T47D (cell line): ENCODE measurements at places on chromosomes 6 and 20.
A peak's percentile ranks its signal among the peaks of the same experiment; 100 is the strongest.

- DNase-seq: no peak
Measured at GRCh38 chr6:113696960-113697359, 160.2 kb upstream of the MARCKS start.

DNA sequence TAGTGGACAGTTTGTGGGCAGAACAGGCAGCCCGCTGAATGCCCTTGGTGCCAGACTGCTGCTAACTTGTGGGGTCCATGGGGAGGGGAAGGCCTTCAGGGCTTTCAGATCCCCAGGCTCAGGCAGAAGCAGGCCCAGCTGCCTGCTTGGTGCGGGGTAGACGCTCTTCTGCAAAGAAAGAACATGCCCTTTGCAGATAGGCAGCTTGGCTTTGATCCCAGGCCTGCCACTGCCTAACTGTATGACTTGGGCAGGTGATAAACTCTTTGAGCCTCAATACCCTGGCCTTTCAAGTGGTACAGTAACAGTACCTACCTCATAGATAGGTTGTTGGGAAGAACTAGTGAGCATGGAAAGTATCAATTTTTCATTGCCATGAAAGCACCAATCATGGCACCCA lies 28.4 kb downstream of the CHMP4B start:
- no peak for DNase-seq

DNA sequence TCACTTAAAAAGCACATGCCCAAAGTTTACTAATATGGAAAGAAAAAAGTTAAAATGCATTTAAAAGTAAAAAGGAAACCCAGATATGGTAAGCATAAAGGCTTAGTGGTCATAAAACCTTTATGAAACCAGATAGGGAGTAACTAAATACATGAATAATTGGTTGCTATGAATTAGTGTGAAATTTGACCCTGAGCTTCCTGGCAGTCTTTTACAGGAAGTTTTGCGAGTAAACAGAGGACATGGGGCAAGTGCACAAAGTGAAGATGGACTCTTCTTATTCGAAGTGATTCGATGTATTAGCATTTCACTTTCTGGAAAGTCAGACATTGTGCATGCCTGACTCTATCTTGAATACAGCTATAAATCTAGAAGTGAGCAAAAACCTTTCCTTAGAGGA lies 90.9 kb upstream of the MLIP start:
- no peak for DNase-seq

DNA sequence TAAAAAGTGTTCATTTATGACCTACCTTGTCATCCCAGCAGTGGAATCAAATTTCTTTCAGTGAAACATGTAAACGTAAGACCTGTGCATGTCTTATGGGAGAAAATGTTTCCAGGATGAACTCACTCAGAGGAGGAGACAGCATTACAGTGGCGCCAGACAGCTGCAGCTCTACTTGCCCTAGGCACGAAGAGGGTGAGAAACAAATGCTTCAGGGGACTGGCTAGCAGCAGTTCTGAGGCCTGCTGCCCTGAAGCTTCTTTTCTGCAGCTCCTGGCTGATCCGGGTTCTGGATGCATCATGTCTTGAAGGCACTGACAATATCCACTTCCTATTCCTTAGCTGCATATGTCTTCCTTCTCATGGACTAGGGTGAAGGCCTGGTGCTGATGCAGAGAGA lies 120.2 kb downstream of the QRSL1 start:
- no peak for DNase-seq

- no peak for DNase-seq
Measured at GRCh38 chr20:5780846-5781217, 30.6 kb downstream of the SHLD1 start.

GRCh38 chr6:1678201-1678600 lies 68.5 kb downstream of the FOXC1 start:
- no peak for DNase-seq

- no peak for DNase-seq
Measured at GRCh38 chr6:13495818-13496217, 8.4 kb upstream of the GFOD1 start.

DNA sequence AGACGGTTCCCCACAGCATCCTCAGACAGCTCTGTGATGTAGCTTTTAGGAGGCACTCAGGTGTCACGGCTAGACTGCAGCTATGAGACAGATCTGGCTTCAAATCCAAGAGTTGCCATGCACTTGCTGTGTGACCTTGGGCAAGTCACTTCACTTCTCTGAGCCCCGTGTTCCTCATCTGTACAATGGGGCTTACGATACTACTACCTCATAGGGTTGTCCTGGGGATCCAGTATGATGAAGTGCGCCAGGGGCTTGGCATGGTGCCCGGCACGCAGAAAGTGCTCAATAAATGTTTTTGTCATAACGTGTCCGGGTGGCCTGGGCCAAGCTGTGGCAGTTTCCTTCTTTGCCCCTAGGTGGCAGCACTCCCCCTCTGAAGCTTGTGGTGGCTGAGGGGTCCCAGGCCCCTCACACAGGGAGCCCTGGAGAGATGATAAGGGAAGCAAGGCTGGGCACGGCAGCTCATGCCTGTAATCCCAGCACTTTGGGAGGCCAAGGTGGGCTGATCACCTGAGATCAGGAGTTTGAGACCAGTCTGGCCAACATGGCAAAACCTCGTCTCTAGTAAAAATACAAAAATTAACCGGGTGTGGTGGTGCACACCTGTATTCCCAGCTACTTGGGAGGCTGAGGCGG lies 19.1 kb upstream of the CHMP4B start:
- DNase-seq: peak; percentile 72

GRCh38 chr6:135084001-135084915 lies 29.6 kb upstream of the HBS1L start:
- DNase-seq: no peak

DNA sequence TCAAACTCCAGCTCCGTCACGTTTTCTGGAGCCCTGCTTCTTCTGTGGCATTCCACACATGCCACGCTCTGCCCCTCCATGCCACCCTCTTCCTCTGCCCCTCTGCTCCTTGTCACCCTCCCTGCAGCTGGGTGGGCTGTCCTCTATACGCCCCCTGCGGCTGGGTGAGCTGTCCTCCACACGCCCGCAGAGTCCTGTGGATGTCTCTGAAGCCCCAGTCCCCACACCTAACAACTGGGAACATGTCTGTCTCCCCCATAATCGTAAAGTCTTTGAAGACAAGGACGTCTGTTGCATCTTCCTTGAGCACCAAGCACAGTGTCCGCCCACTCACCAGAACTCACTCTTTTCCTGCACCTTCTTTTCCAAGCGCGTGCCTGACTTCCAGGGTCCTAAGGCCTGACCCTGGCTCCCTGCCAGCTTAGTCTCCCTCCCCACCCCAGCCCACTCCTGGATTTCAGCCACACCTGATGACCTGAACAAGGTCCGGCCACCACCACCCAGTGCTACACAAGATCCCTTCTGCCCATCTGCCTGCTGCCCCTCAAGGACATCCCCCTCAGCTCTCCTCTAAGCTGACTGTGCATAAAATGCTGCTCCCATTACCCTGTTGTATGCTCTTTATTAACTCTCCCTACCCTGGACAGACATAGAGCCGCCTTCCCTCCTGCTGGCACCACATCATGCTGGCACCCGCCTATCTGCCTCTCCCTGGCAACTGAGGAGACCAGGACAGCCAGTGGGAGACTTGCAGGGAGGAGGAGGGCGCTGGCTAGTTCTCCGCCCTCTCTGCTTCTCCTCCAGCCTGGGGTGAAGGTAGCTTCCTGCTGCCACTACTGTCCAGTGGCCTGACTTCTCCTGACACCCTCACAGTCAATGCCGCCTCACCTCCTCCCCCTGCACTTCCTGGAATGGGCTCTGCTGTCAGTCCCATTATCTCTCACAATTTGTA lies 10.7 kb upstream of the PRR18 start:
- DNase-seq: no peak

GRCh38 chr6:31615748-31616147 lies 714 bp downstream of the AIF1 start:
- no peak for DNase-seq

GRCh38 chr20:64145458-64146300 lies 18.6 kb upstream of the MYT1 start:
- DNase-seq: no peak

DNA sequence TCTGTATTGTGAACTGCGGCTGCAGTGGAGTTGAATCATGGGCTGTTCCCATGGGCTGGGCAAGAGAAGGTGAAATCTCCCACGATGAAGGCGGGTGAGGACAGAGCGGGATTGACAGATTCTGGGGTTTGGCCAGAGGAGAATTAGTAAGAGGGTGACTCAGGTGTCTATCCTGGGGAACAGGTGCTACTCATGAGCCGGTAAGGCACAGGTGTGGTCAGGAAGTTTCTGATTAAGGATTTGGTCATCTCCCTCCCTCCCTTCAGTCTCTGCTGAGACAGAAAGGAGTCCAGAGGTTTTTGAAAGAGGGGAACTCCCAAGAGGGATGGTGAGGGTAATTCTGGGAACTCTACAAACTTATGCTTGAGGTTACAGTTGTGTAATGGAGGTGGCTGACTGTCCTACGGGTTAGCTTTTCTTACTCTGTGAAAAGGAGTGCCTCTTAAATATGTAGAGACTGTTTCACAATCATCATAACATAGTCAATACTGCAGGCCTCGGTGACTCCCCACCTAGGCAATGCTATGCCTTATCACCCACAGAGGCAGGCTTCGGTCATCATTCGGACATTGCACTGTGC lies 31.5 kb downstream of the SERPINB1 start:
- DNase-seq: no peak

DNA sequence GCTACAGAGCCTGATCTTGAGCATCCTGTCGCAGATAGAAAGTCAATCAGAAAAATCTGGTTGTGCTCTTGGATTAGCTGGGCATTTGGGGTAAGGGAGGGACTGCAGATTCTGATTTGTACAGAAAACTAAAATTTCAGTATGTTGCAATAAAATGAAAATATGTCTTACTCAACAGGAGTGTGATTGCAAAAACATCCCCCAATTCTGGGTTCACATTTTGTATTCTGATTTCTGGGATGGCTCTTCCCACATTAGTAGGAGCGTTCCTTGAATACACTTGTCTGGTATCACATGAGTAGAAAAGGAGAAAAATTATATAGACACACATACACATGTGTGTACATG lies 40.5 kb downstream of the PANK2 start:
- DNase-seq: no peak

DNA sequence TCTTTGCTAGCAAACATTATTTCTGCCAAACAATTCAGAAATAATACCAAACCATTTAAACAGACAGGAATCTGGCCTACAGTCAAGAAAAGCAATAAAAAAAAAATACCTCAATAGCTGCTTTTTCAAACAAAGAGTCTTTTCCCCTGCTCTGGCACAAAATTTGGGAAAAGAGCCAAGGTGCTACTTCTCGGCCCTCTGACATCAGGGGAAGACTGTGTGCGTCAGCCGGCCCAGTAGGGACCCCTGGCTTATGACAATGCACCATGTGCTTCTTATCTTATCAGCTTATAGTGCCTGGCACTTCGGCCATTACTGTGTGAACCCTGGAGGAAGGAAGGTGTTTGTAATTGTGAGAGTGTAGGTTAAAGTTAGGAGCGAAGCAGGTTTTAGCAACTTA lies 89.4 kb downstream of the PDE10A start:
- no peak for DNase-seq

DNA sequence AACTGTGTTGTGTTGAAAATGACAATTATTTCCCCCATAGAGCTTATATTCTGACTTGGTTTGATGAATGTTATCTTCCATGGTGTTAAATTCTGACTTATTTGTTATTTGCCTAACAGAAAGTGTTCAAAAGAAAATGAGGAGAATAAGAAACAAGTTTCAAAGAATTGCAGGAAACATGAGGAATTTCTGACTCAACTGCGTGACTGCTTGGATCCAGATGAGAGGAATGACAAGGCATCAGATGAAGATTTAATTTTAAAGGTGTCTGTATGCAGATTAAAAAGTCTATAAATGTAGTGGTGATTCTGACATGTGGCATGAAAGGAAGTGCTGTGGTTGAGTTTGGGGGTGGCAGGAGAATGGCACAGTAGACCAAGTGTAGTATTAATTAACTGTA lies 50.6 kb downstream of the CCDC170 start:
- no peak for DNase-seq

GRCh38 chr6:73569121-73569520 lies 48.3 kb upstream of the EEF1A1 start:
- DNase-seq: no peak

DNA sequence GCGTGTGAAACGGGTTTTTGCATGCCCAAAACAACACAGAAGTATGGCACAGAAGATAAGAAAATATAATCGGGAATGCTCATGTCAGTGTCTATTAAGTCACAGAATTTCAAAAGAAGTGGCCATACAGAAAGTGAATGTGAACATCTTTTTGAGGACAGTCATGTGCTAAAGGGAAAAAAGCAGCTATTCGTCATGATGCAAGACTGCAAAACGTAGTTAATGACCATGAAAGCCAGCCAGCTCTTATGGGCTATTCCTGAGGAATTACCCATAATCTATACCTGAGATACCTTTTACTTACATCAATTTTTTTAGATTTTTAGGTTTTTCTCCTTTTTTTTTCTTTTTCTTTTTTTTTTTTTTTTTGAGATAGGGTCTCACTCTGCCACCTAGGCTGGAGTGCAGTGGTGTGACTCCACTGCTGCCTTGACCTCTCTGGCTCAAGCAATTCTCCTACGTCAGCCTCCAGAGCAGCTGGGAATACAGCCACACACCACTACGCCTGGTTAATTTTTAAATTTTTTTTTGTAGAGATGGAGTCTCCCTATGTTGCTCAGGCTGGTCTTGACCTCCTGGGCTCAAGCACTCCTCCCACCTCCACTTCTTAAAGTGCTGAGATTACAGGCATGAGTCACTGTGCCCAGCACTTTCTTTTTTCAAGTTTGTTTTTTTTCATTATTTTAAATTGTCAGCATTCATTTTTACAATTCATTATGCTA lies 18.1 kb upstream of the ZBP1 start:
- no peak for DNase-seq

DNA sequence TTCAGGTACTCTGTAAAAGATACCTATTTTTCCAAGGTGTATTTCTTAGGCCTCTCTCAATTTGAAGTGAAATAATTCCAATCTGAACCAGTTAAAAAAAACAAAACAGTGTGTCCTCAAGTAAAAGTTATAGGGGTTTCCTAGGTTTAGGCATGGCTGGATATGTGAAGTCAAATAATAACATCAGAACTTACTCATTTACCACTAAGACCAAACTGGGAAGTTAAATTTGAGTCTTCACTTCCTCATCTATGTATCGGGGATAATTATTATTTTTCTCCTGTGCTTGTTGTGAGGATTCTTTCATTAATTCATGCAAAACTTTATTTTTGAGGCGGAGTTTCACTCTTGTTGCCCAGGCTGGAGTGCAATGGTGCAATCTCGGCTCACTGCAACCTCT lies 86.2 kb upstream of the PTPRK start:
- no peak for DNase-seq
